ENCODE measurements at places on chromosomes 4 and X.

GRCh38 chr4:103754844-103755243 lies 35.1 kb upstream of the TACR3 start:
- DNase-seq: no peak
- no peaks in the 10 kb centered on the region for H3K27me3 ChIP-seq
- H3K4me1 ChIP-seq: no peaks in the 10 kb centered on the region
- H3K4me3 ChIP-seq: no peak overlapping the region
- no peak overlapping the region for H3K27ac ChIP-seq

DNA sequence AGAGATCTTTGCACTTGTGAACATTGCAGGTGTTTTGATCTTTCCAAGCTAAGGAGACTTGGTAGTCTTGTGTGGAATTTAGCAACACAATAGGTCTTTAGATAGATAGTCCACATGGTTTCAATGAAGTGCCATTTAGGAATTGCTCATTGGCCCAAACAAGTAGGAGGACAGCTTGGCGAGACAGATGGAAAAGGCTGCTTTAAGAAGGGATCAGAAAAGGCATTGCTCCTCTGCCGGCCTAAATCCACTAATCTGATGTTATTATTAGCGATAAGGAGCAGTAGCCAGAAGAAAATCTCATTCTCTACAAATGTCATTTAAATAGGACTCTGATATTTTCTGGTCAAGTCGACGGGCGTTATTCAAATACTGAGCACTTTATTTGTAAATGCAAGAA lies 99.7 kb downstream of the AFF2 start:
- H3K4me1 ChIP-seq: no peaks in the 10 kb centered on the region
- peaks cover 2% of the 10 kb centered on the region for H3K27me3 ChIP-seq
- H3K4me3 ChIP-seq: no peak overlapping the region
- H3K36me3 ChIP-seq: no peaks in the 10 kb centered on the region
- H3K27ac ChIP-seq: no peak overlapping the region

DNA sequence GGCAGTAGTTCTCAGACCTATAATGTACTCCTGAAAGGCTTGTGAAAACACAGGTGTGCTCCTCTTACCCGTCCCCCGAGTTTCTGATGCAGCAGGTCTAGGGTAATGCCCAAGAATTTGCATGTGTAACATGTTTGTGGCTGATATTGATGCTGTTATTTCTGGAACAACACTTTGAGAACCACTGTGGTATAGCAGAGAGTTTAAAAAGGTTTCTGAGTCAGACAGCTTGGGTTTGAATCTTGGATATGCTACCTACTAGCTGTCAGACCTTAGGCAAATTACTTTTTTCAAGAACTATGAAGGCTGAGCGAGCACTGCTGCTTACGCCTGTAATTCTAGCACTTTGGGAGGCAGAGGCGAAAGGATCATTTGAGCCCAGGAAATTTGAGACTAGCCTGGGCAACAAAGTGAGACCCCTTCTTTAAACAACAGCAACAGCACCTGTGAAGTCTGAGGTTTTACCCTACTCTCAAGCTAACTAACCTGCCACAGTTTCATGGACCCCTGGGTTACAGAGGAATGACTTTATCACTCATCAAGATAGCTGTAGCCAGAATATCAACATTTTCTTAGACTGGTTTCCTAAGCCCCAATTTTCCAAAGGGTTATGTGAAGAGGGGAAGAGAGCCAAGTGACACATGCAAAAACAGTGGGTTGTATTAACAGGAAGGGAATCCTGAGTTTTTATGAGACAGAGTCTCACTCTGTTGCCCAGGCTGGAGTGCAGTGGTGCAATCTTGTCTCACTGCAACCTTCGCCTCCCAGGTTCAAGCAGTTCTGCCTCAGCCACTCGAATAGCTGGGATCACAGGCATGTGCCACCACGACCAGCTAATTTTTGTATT lies 5.1 kb downstream of the AFF1 start:
- DNase-seq: peak; percentile 36
- H3K27me3 ChIP-seq: peaks cover 9% of the 10 kb centered on the region
- H3K27ac ChIP-seq: peak overlapping the region; percentile 73
- H3K4me3 ChIP-seq: peak overlapping the region; percentile 59
- H3K4me1 ChIP-seq: peaks cover 68% of the 10 kb centered on the region
- no peaks in the 10 kb centered on the region for H3K36me3 ChIP-seq

GRCh38 chr4:66602622-66603021 lies 932.3 kb upstream of the EPHA5 start:
- no peak for DNase-seq
- no peaks in the 10 kb centered on the region for H3K36me3 ChIP-seq
- H3K4me3 ChIP-seq: no peak overlapping the region
- H3K27ac ChIP-seq: no peak overlapping the region
- H3K27me3 ChIP-seq: peaks cover 5% of the 10 kb centered on the region

- no peak overlapping the region for H3K27ac ChIP-seq
- DNase-seq: no peak
- H3K4me1 ChIP-seq: no peaks in the 10 kb centered on the region
- H3K36me3 ChIP-seq: no peaks in the 10 kb centered on the region
These were observed 104.9 kb downstream of the HS3ST1 start for GRCh38 chr4:11323771-11324170.

DNA sequence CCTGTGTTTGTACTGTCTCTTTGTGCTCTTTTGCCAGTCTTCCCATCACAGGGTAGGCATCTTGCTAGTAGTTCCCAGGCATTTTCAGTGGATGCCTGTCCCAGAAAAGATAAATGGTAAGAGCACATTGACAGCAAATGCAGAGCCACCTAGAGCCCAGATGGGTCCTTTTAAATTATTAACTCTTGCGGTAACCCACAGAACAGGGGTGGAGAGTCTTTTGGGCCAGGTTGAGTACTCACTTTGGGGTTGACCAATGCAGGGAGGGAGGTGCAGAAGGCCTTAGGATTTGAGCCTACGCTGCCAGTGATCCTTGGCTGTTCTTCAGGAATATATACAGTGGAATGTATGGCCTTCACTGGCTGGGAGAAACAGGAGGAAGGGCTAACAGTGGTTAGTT lies 173.8 kb downstream of the MSN start:
- no peaks in the 10 kb centered on the region for H3K36me3 ChIP-seq
- no peak for DNase-seq

DNA sequence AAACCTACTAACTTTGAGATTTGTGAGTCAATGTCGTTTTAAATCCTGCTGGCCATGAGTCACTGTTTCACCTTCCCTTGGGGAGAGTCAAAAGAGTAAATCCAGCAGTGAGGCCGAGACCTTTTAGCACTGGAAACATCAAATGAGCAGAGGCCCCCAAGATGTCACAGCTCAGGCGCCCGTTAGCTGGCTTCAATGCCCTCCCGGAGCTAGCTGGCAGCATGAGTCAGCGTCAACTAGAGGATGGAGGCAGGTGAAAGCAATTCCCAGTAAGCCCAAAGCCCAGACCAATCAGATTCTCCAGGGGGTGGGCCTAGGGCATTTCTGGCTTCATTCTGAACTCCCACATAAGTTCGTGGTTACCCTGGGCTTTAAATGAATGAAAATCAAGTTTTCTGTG lies 170.9 kb downstream of the CLCN4 start:
- no peak overlapping the region for H3K4me3 ChIP-seq
- H3K27me3 ChIP-seq: no peaks in the 10 kb centered on the region
- no peak overlapping the region for H3K27ac ChIP-seq
- H3K36me3 ChIP-seq: no peaks in the 10 kb centered on the region
- no peak for DNase-seq

- no peak for DNase-seq
- no peaks in the 10 kb centered on the region for H3K4me1 ChIP-seq
- H3K4me3 ChIP-seq: no peak overlapping the region
- no peaks in the 10 kb centered on the region for H3K36me3 ChIP-seq
These were observed 69.4 kb upstream of the AFAP1 start for GRCh38 chr4:8009097-8009496.

DNA sequence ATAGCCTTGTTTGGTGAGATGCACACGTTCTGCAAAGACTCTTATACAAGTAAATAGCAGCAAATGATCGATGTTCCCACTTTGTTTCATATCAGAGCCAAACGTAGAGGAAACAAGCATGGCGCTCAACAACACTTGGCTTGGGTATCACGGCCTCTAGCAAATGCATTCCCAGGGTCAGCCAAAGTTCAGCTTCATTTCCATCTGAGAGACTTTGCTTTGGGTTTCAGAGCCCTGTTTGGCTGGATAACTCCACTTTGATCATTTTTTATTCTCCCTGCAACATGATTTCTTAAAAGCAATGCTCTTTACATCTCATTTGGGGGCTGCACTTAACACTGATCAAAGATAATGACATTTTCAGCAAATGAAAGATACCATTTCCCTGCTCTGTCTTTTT lies 199.2 kb upstream of the FAM9B start:
- no peaks in the 10 kb centered on the region for H3K36me3 ChIP-seq
- DNase-seq: no peak
- H3K27me3 ChIP-seq: peaks cover 5% of the 10 kb centered on the region
- H3K4me1 ChIP-seq: peaks cover 8% of the 10 kb centered on the region
- H3K4me3 ChIP-seq: no peak overlapping the region

- peak overlapping the region; percentile 93 for H3K27ac ChIP-seq
- peaks cover 67% of the 10 kb centered on the region for H3K4me1 ChIP-seq
- H3K36me3 ChIP-seq: peaks cover 4% of the 10 kb centered on the region
- peaks cover 23% of the 10 kb centered on the region for H3K27me3 ChIP-seq
These were observed 112.0 kb upstream of the TBL1X start for GRCh38 chrX:9352694-9353411.

DNA sequence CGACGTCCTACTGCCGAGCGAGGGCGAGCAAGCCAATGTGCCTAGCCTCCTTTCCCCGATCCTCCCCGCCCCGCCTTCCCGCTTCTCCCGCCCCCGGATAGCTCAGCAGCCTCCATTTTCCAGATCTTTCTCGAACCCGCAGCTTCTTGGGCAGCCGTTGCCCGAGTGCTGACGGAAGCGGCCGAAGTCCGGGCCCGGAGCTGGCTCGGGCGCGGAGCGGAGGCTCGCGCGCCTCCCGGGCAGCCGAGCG lies 172 bp upstream of the HSPA4L start:
- H3K4me1 ChIP-seq: peaks cover 15% of the 10 kb centered on the region
- peaks cover 20% of the 10 kb centered on the region for H3K27me3 ChIP-seq
- H3K36me3 ChIP-seq: no peaks in the 10 kb centered on the region
- no peak for DNase-seq

GRCh38 chr4:26331380-26331950 lies 10.7 kb downstream of the RBPJ start:
- no peak overlapping the region for H3K27ac ChIP-seq
- no peak overlapping the region for H3K4me3 ChIP-seq
- no peaks in the 10 kb centered on the region for H3K27me3 ChIP-seq
- H3K36me3 ChIP-seq: no peaks in the 10 kb centered on the region
- DNase-seq: no peak
- peaks cover 23% of the 10 kb centered on the region for H3K4me1 ChIP-seq

- H3K4me1 ChIP-seq: peaks cover 5% of the 10 kb centered on the region
- H3K27me3 ChIP-seq: peaks cover 2% of the 10 kb centered on the region
- no peak for DNase-seq
- H3K27ac ChIP-seq: no peak overlapping the region
- peak overlapping the region; percentile 81 for H3K4me3 ChIP-seq
- H3K36me3 ChIP-seq: no peaks in the 10 kb centered on the region
These were observed 52.3 kb downstream of the C4orf51 start for GRCh38 chr4:145732001-145732815.

- no peaks in the 10 kb centered on the region for H3K4me1 ChIP-seq
- DNase-seq: no peak
- H3K27me3 ChIP-seq: no peaks in the 10 kb centered on the region
- no peak overlapping the region for H3K4me3 ChIP-seq
- H3K36me3 ChIP-seq: no peaks in the 10 kb centered on the region
These were observed 2315.7 kb upstream of the TENM3 start for GRCh38 chr4:179927473-179927872.

GRCh38 chr4:14862891-14863290 lies 139.4 kb upstream of the CPEB2 start:
- no peaks in the 10 kb centered on the region for H3K36me3 ChIP-seq
- no peak overlapping the region for H3K27ac ChIP-seq
- no peaks in the 10 kb centered on the region for H3K27me3 ChIP-seq
- no peaks in the 10 kb centered on the region for H3K4me1 ChIP-seq
- no peak overlapping the region for H3K4me3 ChIP-seq
- no peak for DNase-seq

DNA sequence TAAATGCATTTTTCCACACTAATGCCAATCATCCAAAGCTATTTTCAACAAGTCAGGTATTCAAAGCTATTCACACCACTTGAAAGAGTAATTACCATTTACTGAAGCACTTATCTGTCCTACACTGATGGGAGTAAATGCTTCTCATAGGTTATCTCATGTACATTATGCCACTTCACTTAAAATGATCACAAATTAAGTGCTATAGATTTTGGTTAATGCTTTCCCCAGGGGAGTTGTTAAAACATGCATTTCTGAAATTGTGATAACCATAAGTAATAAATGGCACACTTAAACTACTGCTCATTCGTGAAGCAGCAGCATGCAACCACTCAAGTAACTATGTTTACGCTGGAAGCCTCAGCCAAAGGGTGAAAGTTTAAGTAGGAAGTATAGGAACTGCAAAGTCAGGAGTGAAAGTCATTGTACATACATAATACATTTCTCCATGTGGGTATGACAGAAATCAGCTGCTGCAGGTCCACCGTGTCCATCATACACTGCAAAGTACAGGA lies 6.6 kb downstream of the PPM1K start:
- H3K4me3 ChIP-seq: no peak overlapping the region
- H3K27ac ChIP-seq: no peak overlapping the region
- H3K27me3 ChIP-seq: no peaks in the 10 kb centered on the region
- H3K4me1 ChIP-seq: peaks cover 32% of the 10 kb centered on the region
- peaks cover 5% of the 10 kb centered on the region for H3K36me3 ChIP-seq
- no peak for DNase-seq

GRCh38 chr4:94623126-94623911 lies 134.4 kb upstream of the BMPR1B start:
- H3K36me3 ChIP-seq: peaks cover 5% of the 10 kb centered on the region
- no peaks in the 10 kb centered on the region for H3K4me1 ChIP-seq
- no peak overlapping the region for H3K27ac ChIP-seq
- no peak for DNase-seq

DNA sequence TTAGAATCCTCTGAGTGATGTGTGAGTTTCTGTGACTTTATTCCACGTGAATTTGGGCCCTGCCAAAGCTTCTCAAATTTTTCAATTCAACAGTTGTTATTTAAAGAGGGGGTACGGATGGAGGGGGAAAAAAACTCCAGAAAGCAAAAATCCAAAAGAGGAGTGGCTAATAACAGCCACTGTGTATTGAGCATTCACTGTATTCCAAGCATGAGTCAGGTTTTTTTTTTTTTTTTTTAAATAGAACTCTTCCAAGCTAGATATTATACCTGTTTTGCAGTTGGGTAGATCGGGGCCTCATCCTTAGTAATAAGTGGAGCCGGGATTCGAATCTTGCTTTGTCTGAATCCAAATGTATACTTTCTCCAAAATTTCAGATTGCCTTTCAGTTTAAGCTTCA lies 6.4 kb upstream of the RHOH start:
- peaks cover 2% of the 10 kb centered on the region for H3K27me3 ChIP-seq
- H3K36me3 ChIP-seq: no peaks in the 10 kb centered on the region
- H3K27ac ChIP-seq: peak overlapping the region; percentile 98
- H3K4me3 ChIP-seq: peak overlapping the region; percentile 95
- peaks cover 31% of the 10 kb centered on the region for H3K4me1 ChIP-seq

GRCh38 chrX:108298165-108298602 lies 140.0 kb downstream of the COL4A6 start:
- no peak overlapping the region for H3K4me3 ChIP-seq
- no peak for DNase-seq
- H3K27ac ChIP-seq: no peak overlapping the region
- no peaks in the 10 kb centered on the region for H3K4me1 ChIP-seq
- no peaks in the 10 kb centered on the region for H3K36me3 ChIP-seq

Measured in immature natural killer cell (primary cell).